ENCODE measurements at places on chromosomes 3 and 15.

DNA sequence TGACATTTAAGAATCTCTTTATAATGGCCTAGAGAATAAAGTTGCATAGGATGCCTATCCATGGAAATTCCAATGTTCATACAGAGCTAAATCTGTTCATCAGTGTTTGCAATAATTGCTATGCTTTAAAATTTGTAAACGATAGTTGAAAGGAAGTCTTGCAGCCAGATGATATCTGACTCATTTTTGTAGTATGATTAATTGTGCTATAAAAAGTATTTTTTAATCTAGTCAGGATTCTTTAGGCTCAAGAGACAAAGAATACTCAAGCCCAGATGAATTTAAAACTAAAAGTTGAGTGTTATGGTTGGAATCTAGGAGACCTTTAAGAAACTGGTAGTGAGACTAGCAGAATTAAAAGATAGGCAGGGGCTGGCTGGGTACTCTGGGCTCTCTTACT is 50.5 kb downstream of the SUCNR1 start:
- DNase-seq = no peak

DNA sequence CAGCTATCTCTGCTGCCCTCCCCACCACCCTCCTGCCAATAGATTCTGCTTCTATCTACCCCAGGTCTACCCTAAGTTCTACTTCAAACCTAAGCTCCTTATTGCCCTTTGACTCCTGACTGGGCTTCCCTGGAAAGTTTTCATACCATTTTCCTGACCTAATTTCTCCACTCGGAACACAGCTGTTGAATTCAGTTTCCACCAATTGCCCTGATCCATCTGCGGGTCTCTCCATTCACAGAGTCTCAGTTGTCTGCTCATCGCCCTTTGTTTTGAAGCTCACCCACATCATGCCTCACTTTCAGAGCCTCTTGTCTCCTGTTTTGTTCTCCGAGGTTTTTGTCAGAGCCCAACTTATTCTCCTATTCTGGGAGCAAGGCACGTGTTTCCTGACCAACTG is 56.8 kb upstream of the ABI3BP start:
- DNase-seq = no peak

DNA sequence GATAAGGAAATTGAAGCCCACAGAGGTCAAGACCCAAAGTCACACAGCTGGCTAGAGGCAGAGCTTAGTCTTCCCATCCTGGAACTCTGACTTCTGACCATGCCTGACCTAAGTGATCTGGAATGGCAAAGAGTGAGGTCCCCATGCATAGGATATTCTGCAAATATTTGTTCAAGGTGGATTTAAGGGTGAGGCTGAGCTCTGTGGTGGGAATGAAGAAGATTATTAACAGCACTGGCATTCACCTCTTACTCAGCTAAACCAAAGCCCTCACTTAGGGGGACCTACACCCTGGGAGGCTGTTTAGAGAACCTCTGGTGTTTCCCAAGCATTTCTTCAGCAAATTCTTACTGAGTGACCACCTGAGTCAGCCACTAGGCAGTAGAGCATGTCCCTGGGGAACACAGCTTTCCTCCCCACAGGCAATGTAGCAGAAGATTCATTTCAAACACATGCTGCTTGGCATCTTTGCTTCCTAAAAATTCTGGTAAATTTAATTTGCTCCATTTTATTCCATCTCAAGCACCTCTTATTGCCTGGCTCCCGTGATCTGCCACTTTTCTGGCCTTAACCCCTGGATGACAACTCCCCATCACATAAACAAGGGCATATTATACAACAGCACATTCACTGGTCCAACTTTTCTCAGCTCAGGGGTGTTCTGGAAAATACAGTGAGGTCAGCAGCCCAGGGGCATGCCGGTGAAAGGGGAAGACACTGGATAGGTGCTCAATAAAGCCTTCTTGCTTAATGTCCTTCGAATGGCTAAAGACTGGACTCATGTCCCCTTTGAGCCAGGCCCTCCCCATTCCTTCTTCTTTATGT is 176.0 kb downstream of the ABHD5 start:
- no peak for DNase-seq

GRCh38 chr15:100628746-100629145 is 26.4 kb downstream of the ASB7 start:
- no peak for DNase-seq

DNA sequence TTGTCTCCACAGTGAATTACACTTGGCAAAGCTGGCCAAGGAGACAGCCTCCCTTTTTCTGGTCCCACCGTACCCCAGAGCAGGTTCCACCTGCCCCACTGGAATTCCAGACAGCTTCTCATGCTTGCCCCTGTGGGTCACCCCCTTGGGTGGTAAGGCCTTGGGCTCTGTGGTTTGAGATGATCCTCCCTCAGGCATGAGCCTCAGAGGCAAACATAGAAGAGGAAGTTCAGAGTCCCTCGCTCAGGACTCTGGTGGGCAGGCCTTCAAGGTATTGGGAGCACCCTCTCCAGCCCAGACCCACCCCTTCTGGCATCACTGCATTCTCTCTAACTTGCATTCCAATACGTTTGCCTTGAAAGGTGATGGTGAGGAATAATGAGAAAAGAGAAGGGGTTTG is 17.6 kb upstream of the UBA7 start:
- DNase-seq = no peak

DNA sequence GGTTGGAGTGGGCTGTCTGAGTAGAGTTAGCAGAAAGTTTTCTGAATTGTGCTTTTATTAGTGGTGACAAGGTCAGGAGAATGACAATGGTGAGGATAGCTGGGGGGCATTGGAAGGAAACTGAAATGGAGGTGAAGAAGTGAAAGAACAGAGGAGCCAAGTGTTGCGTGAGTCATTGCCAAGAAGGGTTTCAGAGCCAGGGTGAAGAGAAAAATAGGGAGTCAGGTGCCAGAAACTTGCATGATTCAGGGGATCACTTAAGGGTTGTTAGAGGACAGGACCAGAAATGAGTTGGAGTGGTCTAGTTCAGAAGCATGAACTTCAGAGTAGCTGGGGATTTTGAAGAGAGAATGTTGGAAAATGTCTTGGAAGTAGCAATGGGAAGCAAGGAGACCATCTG is 86.0 kb upstream of the GALNT15 start:
- DNase-seq = no peak

GRCh38 chr3:38210141-38210757 is 44.9 kb downstream of the OXSR1 start:
- no peak for DNase-seq

DNA sequence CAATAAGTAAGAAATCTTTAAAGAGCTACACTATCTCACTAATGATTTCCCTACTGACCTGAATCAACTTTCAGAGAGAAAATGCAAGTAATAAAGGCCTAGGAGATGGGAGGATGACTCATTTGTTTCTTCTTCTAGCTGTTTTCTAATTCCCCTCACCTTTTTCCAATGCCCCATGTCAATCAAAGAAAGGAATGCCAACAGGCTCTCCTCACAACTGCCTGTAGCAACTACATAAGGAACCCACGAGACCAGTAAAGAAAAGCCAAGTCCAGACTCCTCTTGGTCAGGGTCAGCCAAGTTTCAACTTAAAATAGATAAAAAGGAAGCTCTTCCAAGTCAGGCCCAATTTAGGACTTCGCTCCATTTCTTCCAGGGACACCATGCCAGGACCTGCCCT is 201.9 kb downstream of the TNIK start:
- no peak for DNase-seq

GRCh38 chr3:147089286-147089685 is 317.1 kb downstream of the ZIC4 start:
- DNase-seq = no peak

DNA sequence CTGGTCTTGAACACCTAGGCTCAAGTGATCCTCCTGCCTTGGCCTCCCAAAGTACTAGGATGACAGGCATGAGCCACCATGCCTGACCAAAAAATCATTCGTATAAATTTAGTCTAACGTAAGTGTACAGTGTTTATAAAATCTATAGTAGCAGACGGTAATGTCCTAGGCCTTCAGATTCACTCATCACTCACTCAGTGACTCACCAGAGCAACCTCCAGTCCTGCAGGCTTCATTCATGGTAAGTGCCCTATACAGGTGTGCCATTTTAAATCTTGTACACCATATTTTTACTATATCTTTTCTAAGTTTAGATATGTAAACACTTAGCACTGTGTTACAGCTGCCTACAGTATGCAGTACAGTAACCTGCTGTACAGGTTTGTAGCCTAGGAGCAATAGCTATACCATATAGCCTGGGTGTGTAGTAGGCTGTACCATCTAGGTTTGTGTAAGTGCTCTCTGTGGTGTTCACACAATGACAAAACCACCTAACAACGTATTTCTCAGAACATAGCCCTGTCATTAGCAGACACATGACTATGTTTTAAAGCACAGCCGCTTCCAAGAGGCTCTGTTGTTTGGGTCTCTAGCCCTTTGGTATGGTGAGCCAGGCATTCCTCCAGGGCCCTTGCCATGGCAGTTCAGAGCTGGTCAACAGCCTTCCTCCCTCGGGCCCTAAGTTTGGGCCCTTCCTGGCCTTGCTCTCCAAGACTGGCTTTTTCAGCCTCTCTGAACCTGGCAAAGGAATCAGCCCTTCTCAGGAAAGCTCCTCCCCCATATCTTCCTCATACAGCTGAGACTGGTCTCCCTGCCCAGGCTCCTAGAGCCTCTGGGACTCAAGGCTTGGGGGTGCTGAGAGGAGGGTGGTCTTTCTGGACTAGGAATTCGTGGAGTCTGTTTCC is 1.9 kb upstream of the CCDC9B start:
- DNase-seq = no peak

All from central memory CD4-positive, alpha-beta T cell (primary cell).